Right renal cortex interstitium (tissue), 3 donors: ENCODE measurements at places on chromosomes 5 and 9.
A peak's percentile ranks its signal among the peaks of the same experiment; 100 is the strongest.

DNA sequence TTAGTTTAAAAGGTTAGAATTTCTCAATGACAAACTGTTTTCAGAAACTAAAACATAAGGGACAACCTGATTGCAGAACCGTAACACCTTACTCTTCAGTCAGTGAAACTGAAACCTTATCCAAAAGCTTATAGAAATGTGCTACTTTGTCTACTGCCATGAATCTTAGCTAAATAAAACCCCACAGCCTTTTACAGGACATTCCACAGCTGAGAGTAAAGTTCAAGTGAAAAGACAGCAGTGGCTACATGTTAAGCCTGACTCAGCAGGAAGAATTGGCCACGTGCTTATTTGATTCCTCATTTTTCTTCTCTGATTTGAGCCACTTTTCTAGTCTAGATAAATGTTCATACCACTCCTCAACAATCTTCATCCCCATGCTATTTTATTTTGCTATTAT is 278.7 kb upstream of the ISL1 start:
- DNase-seq: no peak

GRCh38 chr9:30775236-30775635 is 1609.2 kb upstream of the ACO1 start:
- no peak for DNase-seq

DNA sequence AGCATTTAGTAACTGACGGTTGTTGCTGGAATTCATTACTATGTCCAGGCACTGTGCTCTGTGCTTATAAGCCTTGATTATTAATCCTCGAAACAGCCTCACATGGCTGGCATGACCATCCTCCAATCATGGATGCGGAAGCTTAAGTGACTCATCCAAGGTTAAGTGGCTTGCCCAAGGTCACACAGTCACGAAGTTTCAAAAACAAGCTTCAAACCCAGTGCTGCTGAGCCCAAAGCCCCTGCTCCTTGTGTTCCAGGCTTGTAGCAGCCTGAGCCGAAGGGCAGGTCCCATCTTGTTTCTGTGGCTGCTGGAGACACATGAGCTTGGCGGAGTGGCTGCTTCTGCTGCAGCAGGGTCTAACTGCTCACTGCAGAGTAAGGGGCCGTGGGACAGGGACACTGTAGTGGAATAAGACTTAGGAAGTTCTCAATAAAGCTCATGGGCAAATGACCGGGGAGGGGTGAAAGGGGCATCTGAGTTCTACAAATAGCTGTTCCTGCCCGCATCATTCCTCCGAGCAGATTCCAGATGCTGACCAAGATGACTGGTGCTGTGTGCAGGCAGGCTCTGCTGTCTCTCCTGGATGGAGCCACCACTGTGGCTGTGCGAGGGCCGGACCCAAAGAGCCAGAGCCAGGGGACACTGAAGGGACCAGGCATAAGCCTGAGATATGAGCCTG is 32.4 kb downstream of the WHRN start:
- DNase-seq: no peak

GRCh38 chr9:108694170-108694569 is 161.6 kb downstream of the ACTL7B start:
- DNase-seq: no peak

- DNase-seq: no peak
Observed at GRCh38 chr9:98504298-98505282, 204.1 kb downstream of the GABBR2 start.

DNA sequence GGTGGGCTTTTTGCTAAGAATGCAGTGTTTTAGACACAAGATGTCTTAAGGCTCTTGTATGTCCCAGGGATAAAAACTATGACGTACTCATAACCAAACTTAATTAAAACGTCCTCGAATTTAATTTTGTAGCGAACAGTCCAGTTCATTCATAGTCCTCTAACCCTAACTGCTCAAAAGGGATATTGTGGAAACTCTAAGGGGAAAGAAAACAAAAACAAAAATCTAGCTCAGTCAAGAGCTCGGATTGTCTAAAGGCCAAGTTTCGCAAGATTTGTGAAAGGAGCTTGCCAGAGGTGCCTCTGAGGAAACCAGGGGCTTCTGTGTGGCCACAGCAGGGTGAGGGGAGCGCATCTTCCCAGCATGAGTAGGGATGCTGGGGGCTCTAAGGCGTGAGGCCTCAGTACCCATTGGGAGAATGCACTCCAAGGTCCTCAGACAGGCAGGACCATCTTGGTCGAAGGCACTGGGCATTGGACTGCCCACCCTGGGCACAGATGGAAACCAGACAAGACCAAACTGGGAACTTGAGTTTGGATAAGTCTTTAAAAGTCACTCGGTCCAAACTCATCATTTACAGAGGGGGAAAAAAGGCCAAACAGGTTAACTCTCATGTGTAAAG is 71.8 kb downstream of the PRRT1B start:
- no peak for DNase-seq

- DNase-seq: no peak
Observed at GRCh38 chr5:149561848-149562247, 10.6 kb upstream of the CSNK1A1 start.

DNA sequence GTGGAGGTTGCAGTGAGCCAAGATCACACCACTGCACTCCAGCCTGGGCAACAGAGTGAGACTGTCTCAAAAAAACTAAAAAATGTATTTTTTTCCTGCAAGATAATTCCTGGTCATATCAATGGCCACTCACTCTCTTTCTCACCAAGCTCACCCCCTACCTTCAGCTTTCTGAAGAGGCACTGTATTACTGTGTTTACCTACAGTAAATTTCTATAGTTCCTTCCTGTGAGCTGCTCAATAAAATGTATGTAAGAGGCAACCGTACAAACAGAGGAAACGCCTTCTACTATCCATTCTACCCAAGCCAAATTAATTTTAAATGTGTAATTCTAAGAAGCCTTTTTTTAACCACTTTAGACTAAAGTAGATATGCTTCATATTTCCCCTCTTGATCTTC is 929.3 kb upstream of the DMAC1 start:
- no peak for DNase-seq

GRCh38 chr5:61802456-61802855 is 470.4 kb downstream of the ZSWIM6 start:
- DNase-seq: no peak

- no peak for DNase-seq
Observed at GRCh38 chr5:153400931-153401330, 89.5 kb upstream of the GRIA1 start.

GRCh38 chr9:17134396-17135294 is at the start of gene CNTLN:
TSS of gene CNTLN (plus strand) at chr9:17135040. CDS start at chr9:17135066, 26 bp downstream.
- peak; percentile 88 for DNase-seq

DNA sequence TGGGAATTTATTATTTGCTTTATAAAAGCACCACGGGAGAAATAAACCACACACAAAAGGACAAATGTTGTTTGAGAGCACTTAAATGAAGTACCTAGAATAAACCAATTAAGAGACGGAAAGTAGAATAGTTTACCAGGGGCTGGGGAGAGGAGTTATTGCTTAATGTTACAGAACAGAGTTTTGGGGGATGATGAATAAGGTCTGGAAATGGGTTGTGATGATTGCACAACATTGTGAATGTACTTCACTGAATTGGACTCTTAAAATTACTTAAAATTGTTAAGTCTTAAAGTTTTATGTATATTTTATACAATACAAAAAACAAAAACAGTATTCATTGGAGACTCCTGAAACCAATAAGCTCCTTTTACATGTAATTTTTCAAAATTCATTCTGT is 1.5 kb downstream of the ZBTB43 start:
- no peak for DNase-seq

DNA sequence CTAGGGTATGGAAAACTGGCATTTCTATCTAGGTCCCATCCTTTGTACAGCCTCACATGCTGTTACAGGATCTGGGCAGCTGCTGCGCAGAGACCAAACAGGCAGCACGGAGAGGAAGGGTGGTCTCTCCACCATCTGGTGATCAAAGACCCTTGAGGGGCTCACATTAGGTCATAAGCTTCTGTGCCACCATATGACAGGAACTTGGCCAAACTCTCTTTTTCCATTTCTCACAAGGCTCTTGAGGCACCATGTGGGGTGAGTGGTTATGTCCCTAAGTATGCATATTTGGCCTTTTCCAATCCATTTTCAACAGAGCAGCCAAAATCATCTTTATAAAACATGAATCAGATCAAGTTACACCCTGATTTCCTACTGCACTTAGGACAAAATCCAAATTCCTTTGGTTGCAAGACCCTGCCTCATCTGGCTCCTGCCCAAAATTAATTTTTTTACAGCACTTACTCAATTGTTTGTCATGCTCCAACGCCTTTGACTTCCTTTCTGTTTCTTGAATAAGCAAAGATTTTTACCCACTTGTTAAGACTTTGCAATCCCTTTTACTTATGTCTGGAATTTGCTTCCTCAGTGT is 730.0 kb downstream of the MAT2B start:
- DNase-seq: no peak

DNA sequence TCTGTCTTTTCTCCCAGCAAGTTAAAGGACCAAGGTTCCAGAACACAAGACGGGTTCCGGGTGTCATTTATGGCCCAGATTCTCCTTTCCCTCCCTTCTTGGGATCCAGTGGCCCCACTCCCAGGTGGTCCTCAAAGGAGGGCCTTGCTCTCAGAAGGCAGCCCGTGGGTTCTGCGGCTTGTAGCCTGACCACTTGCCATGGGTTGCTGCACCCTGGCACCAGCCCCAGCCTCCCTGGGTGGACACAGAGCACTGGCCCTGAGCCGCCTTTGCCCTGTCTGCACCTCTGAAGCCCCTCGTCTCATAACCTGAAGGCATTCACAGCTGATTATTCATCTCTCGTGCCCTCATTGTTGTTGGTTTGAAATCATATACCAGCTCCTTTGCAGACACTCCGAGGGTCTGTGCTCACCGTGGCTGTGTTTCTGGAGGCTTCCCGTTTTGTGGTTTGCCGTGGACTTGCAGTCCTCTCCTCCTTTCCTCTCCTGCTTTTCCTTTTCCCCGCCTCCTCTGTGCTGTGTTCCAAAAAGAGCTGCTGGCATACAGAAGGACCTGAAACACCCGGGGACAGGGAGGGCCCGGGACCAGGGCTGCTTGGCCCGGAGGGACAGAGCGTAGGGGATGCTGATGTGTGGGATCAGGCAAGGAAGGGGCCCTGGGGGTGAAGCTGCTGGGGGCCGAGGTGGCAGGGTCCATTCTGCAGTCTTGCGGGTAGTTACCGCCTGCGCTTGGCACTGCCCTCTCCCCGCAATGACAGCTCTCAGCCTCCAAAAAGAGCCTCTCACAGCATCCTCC is 49.5 kb upstream of the FCN2 start:
- no peak for DNase-seq

DNA sequence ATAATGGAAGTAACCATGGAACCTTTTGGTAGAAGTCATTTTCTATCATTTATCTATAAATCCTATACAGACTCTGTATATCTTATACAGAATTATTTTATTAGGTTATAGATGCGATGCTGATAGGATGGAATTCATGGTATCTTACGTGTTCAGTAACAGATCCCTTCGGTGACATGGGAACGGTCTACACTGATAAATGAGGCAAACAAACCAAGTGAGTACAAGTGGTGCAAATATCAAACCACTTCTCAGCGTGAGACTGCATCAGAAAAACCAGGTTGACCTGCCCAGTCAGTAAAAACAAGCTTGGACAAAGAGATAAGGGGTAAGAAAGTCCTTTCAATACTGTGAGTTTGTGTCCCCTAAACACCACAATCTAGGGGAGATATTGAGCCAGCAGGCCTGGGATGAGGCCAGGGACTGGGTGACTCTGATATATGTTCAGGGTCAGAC is 215.5 kb downstream of the GAPVD1 start:
- no peak for DNase-seq

DNA sequence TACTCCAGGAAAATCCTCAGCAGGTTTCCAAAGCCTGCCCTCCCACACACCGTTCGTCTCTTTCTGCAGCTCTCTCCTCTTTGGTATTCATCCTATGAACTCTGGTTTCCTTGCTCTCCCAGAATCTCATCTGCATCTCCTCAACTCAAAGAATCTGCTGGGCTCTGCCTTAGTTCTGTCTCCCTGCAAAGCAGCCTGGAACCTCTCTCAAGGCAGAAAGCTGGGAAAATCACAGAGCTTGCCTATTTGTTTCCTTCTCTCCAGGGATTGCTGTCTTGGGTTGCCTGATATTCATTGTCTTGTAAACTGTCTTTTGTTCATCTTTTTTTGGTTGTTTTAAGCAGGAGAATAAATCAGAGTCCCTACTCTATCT is 5.3 kb upstream of the ERAP2 start:
- DNase-seq: no peak

DNA sequence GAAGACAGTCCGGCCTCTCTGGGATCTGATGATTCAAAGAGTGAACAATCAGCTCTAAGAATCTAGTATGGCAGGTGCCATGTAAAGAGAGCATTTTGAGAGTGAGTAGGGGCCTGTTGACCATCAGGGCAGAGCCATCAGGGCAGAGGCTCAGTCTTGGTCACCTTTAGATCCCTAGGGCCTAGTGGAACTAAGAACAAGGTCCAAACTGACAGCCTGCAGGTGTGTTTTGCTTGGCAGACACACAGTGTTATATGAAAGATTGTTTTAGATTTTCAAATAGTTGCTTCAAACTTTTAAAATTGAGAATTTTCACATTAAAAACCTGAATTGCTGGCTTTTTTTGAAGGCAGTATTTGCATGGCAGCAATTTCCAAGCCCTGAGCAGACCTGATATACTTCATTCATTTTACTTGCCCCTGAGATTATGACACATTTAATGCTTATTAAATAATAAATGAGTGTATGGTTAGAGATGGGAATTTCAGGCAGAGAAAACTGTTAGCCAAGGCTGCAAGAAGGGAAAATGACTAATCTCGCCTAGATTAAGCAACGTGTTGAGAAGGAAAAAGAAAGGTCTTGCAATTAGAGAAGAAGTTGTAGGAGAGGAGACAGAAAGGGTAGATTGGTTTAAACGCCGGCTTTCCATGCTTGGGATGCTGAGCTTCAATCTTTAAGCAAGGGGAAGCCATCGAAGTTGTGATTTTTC is 279.6 kb downstream of the ARRDC3 start:
- DNase-seq: no peak

GRCh38 chr9:3282365-3282764 is 243.4 kb downstream of the RFX3 start:
- no peak for DNase-seq

- DNase-seq: no peak
Observed at GRCh38 chr9:76980566-76980965, 38.9 kb upstream of the FOXB2 start.
